RWPE2 (cell line): ENCODE measurements at places on chromosomes 7 and 10.

- H3K27ac ChIP-seq: no peak overlapping the region
- no peak for DNase-seq
- H3K4me1 ChIP-seq: no peaks in the 10 kb centered on the region
- no peaks in the 10 kb centered on the region for H3K36me3 ChIP-seq
- H3K4me3 ChIP-seq: no peak overlapping the region
- H3K27me3 ChIP-seq: no peaks in the 10 kb centered on the region
These were observed 190.9 kb upstream of the CXCL12 start for GRCh38 chr10:44575601-44576380.

- DNase-seq: no peak
- H3K4me3 ChIP-seq: no peak overlapping the region
- peaks cover 15% of the 10 kb centered on the region for H3K4me1 ChIP-seq
- H3K27ac ChIP-seq: no peak overlapping the region
These were observed 16.5 kb upstream of the ARL4A start for GRCh38 chr7:12670743-12671520.

- no peak overlapping the region for H3K27ac ChIP-seq
- no peaks in the 10 kb centered on the region for H3K4me1 ChIP-seq
- H3K27me3 ChIP-seq: no peaks in the 10 kb centered on the region
- H3K36me3 ChIP-seq: no peaks in the 10 kb centered on the region
- no peak for DNase-seq
These were observed 160.0 kb upstream of the ANK3 start for GRCh38 chr10:60549686-60550085.

GRCh38 chr10:102400598-102401341 lies 5.3 kb downstream of the NFKB2 start:
- peaks cover 27% of the 10 kb centered on the region for H3K36me3 ChIP-seq
- DNase-seq: no peak
- H3K27ac ChIP-seq: peak overlapping the region; percentile 53
- no peaks in the 10 kb centered on the region for H3K27me3 ChIP-seq
- peaks cover 12% of the 10 kb centered on the region for H3K4me1 ChIP-seq

GRCh38 chr10:7561216-7561893 lies 105.4 kb downstream of the ITIH5 start:
- peaks cover 3% of the 10 kb centered on the region for H3K27me3 ChIP-seq
- H3K27ac ChIP-seq: no peak overlapping the region
- no peaks in the 10 kb centered on the region for H3K4me1 ChIP-seq
- H3K36me3 ChIP-seq: no peaks in the 10 kb centered on the region

DNA sequence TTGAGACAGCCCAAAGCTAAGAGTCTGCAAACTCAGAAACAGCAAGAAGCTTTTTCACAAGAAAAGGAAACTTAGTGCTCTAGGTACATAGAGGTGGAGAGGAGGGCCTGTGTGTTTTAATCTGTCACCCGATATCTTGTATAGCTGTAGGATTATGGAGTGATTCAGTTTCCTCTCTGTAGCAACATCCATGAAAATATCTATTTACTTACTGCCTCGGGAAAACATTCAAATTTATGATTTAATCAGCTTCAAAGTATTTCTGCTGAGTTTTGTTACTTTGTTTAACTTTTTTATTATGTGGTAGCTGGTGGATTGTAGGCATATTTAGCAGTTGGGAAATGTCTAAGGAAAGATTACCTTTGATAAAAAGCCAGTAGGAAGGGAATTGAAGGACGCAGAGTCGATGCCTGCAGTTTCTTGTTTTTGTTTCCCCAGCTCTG lies 292.0 kb downstream of the CCDC3 start:
- H3K4me1 ChIP-seq: peaks cover 62% of the 10 kb centered on the region
- H3K36me3 ChIP-seq: no peaks in the 10 kb centered on the region
- DNase-seq: no peak
- H3K27me3 ChIP-seq: no peaks in the 10 kb centered on the region
- no peak overlapping the region for H3K4me3 ChIP-seq

DNA sequence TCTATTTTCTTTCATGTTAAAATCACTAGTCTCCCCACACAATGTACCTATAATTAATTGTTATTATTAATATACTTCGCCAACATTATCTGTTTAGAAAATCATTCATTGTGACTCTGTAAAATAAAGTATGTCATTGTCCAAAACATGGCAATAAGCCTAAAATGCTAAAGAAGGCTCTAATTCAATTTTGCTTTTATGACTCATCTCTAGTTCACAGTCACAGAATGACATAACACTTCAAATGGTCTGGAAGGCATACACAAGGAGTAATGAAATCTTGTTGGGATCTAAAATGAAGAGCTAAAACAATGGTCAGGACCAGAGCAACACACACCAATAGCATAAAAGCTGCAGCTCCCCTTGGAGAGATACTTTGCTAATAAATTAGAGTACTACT lies 505.8 kb downstream of the GPAM start:
- no peak overlapping the region for H3K4me3 ChIP-seq
- no peaks in the 10 kb centered on the region for H3K36me3 ChIP-seq
- no peaks in the 10 kb centered on the region for H3K4me1 ChIP-seq
- no peak overlapping the region for H3K27ac ChIP-seq
- H3K27me3 ChIP-seq: no peaks in the 10 kb centered on the region

DNA sequence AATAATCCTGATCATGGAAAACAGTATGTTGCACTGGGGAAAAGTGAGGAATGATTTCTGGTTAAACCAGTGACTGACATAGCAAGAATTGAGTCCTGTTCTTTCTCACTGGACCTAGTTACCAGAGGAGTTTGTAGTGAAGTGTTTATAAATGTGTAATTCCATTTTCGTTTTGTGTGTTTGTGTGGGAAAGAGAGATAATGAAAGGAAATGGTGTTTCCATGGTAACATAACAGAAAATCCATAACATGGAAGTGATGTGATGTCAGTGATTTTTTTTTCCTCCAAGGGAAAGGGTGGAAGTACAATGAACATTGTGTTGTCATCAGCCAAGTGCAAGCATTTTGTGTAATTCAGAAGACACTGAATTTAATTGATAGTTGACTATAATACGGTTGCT lies 283.9 kb downstream of the PLXDC2 start:
- no peak overlapping the region for H3K27ac ChIP-seq
- no peaks in the 10 kb centered on the region for H3K27me3 ChIP-seq
- H3K4me3 ChIP-seq: no peak overlapping the region
- DNase-seq: no peak
- H3K36me3 ChIP-seq: no peaks in the 10 kb centered on the region

- no peak overlapping the region for H3K27ac ChIP-seq
- H3K27me3 ChIP-seq: no peaks in the 10 kb centered on the region
- no peak for DNase-seq
- H3K4me3 ChIP-seq: no peak overlapping the region
- H3K36me3 ChIP-seq: no peaks in the 10 kb centered on the region
- H3K4me1 ChIP-seq: no peaks in the 10 kb centered on the region
These were observed 206.0 kb downstream of the CCDC3 start for GRCh38 chr10:12795315-12796110.

GRCh38 chr10:114143160-114143559 lies 30.8 kb downstream of the CCDC186 start:
- peaks cover 54% of the 10 kb centered on the region for H3K36me3 ChIP-seq
- no peaks in the 10 kb centered on the region for H3K27me3 ChIP-seq
- H3K27ac ChIP-seq: no peak overlapping the region
- H3K4me3 ChIP-seq: no peak overlapping the region

GRCh38 chr7:18849130-18849529 lies 268.3 kb downstream of the TWIST1 start:
- H3K36me3 ChIP-seq: no peaks in the 10 kb centered on the region
- H3K4me1 ChIP-seq: no peaks in the 10 kb centered on the region
- no peak overlapping the region for H3K27ac ChIP-seq
- H3K4me3 ChIP-seq: no peak overlapping the region

- H3K4me1 ChIP-seq: no peaks in the 10 kb centered on the region
- H3K27me3 ChIP-seq: no peaks in the 10 kb centered on the region
- DNase-seq: no peak
- H3K27ac ChIP-seq: no peak overlapping the region
- no peak overlapping the region for H3K4me3 ChIP-seq
These were observed 25.9 kb downstream of the FOXK1 start for GRCh38 chr7:4707980-4708411.

- no peak for DNase-seq
- no peaks in the 10 kb centered on the region for H3K27me3 ChIP-seq
- no peak overlapping the region for H3K27ac ChIP-seq
- H3K36me3 ChIP-seq: no peaks in the 10 kb centered on the region
These were observed 75.4 kb downstream of the OTUD1 start for GRCh38 chr10:23514321-23514720.

GRCh38 chr10:13665516-13666262 lies 78.9 kb downstream of the PRPF18 start:
- no peaks in the 10 kb centered on the region for H3K27me3 ChIP-seq
- peaks cover 8% of the 10 kb centered on the region; the same call in 1 of the 2 replicates for H3K36me3 ChIP-seq
- H3K4me1 ChIP-seq: peaks cover 4% of the 10 kb centered on the region
- no peak overlapping the region for H3K4me3 ChIP-seq
- no peak for DNase-seq
- H3K27ac ChIP-seq: no peak overlapping the region

GRCh38 chr10:116891208-116891607 lies 41.9 kb downstream of the ENO4 start:
- H3K36me3 ChIP-seq: peaks cover 20% of the 10 kb centered on the region
- DNase-seq: peak; percentile 82
- H3K27me3 ChIP-seq: no peaks in the 10 kb centered on the region
- H3K27ac ChIP-seq: peak overlapping the region; percentile 32
- no peak overlapping the region for H3K4me3 ChIP-seq
- peaks cover 32% of the 10 kb centered on the region for H3K4me1 ChIP-seq

GRCh38 chr7:3089493-3089892 lies 45.8 kb upstream of the CARD11 start:
- H3K27ac ChIP-seq: no peak overlapping the region
- H3K36me3 ChIP-seq: no peaks in the 10 kb centered on the region
- H3K27me3 ChIP-seq: no peaks in the 10 kb centered on the region
- H3K4me3 ChIP-seq: no peak overlapping the region
- no peak for DNase-seq

- H3K27ac ChIP-seq: no peak overlapping the region
- H3K4me1 ChIP-seq: peaks cover 5% of the 10 kb centered on the region
- DNase-seq: no peak
- H3K36me3 ChIP-seq: no peaks in the 10 kb centered on the region
- no peak overlapping the region for H3K4me3 ChIP-seq
These were observed 203.7 kb downstream of the DIP2C start for GRCh38 chr10:485776-486175.

GRCh38 chr10:110149259-110149658 lies 58.1 kb upstream of the MXI1 start:
- H3K4me1 ChIP-seq: no peaks in the 10 kb centered on the region
- H3K27me3 ChIP-seq: no peaks in the 10 kb centered on the region
- no peaks in the 10 kb centered on the region for H3K36me3 ChIP-seq

DNA sequence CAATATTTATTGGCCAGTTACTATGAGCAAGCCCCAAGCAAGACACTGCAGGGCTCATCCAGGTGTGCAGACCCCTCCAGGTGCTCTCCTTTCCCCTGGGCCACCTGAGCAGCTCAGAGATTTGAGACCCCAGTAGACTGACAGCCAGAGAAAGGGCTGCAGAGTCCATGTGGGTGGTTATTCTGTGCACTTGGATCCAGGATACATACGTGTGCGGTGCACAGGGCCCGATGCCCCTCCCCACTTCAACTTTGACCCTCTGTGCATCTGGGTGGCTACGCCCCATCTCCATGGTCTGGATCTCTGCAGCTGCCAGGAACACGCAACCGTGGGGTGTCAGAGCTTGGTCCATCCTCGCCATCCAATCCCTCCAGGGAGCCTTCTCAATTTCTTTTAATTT lies 72.9 kb downstream of the MKI67 start:
- no peaks in the 10 kb centered on the region for H3K27me3 ChIP-seq
- peaks cover 26% of the 10 kb centered on the region for H3K4me1 ChIP-seq
- H3K27ac ChIP-seq: no peak overlapping the region
- H3K4me3 ChIP-seq: no peak overlapping the region
- H3K36me3 ChIP-seq: peaks cover 38% of the 10 kb centered on the region
- no peak for DNase-seq

- no peaks in the 10 kb centered on the region for H3K27me3 ChIP-seq
- no peak within 1 kb of the TSS for H3K4me3 ChIP-seq
- H3K4me1 ChIP-seq: no peaks in the 10 kb centered on the region
- no peak for DNase-seq
- no peaks in the 10 kb centered on the region for H3K36me3 ChIP-seq
These were observed at the start of gene A1CF for GRCh38 chr10:50885097-50885859. TSS of gene A1CF (minus strand) at chr10:50885627. CDS start at chr10:50859940, 25,687 bp downstream.
